ENCODE measurements at places on chromosomes 16 and 17. TPM values are rescaled to one million over a fixed set of nuclear protein-coding genes. Genes with fewer than 3 reads are reported as not detected.

DNA sequence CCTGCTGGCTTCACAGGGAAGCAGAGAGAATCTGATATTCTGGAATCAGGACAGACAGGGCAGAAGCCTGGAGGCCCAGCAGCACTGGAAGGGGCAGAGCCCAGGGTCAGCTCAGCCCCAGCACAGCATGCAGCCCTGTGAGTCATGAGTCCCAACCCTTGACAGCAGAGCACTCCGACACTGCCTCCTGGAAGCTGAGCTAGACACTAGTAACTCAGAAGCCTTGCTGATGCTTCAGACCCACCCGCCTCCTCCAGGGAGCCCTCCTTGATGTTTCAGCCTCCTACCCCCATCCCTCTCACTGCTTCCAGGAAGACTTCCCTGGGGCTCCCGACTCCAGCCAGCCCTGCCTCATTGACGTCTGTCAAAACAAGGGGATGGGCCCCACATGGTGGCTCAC lies 6.9 kb downstream of the CAMKK1 start:
- DNase-seq, result peak; percentile 59

The MYH11 gene
- total RNA-seq, result 28.8 TPM

DNA sequence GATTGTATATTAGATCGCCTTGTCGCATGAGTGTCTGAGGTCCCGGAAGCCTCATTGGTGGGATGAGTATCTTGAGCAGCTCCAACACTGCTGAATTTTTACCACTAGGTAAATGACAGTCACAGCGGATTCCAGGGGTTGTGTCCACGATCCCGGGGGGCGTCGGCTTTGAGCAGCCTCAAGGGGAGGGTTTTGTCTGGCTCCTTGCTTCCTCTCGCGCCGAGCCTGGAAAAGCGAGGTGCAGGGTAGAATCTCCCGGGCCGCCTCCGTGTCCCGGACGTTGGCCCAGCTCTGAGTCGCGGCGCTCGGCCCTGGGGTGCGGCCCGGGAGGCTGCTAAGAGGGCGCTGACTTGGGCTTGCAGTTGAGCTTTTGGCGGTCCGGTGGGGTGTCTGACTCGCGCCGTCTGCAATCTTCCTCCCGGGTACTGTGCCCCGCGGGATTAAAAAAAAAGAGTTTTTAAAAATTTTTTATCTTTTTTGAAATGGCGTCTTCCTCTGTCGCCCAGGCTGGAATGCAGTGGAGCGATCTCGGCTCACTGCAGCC lies 4.5 kb downstream of the OR1F1 start:
- no peak for DNase-seq

DNA sequence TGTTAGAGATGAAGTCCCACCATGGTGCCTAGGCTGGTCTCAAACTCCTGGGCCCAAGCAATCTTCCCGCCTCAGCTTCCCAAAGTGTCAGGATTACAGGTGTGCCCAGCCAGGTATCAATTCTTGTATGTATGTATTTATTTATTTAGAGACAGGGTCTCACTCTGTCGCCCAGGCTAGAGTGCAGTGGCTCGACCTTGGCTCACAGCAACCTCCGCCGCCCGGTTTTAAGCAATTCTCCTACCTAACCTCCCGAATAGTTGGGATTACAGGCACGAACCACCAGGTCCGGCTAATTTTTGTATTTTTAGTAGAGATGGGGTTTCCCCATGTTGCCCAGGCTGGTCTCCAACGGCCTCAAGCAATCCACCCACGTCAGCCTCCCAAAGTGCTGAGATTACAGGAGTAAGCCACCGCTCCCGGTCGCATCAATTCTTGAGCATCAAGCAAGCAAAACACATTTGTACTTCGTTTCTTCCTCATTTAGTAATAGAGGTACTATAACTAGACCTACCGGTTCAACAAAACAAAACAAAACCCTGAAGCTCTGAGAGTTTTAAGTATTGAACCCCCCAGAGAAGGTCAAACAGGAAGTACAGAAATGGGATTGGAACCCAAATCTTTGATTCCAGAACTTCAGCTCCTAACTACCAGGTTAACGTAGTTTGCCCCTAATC lies 1.0 kb upstream of the ZNF500 start:
- DNase-seq, result peak; percentile 10

- DNase-seq, result no peak
Measured at GRCh38 chr16:76182041-76182635, 95.1 kb upstream of the CNTNAP4 start.

- peak; percentile 96 for DNase-seq
Measured at GRCh38 chr17:44906010-44906646, 6.9 kb upstream of the EFTUD2 start.

DNA sequence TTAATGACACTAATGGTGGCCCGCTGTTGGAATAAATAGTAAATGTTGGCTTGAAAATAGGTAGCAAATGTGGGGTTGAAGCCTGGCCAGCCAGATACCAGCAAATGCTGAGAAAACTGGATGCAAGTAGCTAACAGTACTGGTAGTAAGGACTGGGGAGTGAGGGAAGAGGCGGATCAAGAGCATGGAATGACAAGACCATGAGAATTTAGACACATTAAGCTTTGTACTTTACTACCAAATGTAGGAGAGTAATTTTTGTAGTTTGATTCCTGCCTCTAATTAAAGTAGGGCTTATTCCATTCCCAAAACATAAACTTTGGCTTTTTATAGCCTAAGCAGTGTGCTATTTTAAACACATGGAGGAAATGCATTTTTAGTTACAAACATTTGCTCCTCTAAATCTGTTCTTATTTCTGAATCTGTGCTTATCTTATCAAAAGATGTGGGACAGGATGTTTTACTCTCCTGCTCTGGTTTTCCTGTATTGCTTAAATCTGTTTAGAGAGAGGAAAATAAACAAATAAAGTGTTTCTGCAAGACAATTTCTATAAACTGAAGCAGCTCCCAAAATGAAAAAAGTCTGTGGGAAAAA lies 44.1 kb downstream of the CFDP1 start:
- no peak for DNase-seq

The ZG16B gene
- not detected for total RNA-seq

GRCh38 chr17:82065638-82066303 lies at the start of gene DUS1L:
Gene DUS1L (minus strand): TSS chr17:82065804. CDS start chr17:82065059, 745 bp downstream.
- peak; percentile 61 for DNase-seq

GRCh38 chr17:4503283-4504025 lies 4.8 kb downstream of the SPNS2 start:
- DNase-seq, result no peak

DNA sequence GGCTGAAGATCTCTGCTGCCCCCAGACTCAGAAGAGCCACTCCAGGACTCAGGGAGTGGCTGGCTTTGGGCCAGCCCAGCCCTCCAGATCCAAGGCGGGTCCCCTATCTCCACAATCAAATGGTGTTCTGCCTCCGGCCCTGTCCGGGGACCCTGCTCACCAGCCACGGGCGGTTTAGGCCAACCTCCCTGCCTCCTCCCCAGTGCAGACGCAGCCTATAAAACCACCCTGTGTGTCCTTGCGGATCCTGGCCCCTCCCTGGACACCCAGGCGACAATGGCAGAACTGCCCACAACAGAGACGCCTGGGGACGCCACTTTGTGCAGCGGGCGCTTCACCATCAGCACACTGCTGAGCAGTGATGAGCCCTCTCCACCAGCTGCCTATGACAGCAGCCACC lies at the start of gene SLC12A3:
Gene SLC12A3, plus strand, starts transcription at position 248 of the 400 bp plus-strand sequence. Its CDS starts 29 bp downstream, at position 277.
- DNase-seq, result no peak

The SYNGR3 gene
- 1.5 TPM for total RNA-seq

DNA sequence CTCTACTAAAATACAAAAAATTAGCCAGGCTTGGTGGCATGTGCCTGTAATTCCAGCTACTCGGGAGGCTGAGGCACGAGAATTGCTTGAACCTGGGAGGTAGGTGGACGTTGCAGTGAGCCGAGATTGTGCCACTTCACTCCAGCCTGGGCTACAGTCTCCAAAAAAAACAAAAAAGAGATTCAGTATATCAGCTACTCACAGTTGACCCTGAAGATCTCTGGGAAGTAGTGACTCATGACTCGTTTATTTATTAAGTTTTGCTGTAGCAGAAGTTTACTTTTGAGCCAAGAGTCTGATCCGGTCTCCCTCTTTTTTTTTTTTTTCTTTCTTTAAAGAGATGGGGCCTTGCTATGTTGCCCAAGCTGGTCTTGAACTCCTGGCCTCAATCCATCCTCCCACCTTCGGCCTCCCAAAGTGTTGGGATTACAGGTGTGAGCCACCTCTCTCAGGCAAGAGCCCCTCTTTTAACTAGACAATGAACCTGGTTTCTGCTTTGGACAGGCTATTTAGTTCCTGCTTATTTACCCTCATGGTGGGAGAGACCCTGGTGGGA lies 4.4 kb downstream of the MVP start:
- peak; percentile 86 for DNase-seq

DNA sequence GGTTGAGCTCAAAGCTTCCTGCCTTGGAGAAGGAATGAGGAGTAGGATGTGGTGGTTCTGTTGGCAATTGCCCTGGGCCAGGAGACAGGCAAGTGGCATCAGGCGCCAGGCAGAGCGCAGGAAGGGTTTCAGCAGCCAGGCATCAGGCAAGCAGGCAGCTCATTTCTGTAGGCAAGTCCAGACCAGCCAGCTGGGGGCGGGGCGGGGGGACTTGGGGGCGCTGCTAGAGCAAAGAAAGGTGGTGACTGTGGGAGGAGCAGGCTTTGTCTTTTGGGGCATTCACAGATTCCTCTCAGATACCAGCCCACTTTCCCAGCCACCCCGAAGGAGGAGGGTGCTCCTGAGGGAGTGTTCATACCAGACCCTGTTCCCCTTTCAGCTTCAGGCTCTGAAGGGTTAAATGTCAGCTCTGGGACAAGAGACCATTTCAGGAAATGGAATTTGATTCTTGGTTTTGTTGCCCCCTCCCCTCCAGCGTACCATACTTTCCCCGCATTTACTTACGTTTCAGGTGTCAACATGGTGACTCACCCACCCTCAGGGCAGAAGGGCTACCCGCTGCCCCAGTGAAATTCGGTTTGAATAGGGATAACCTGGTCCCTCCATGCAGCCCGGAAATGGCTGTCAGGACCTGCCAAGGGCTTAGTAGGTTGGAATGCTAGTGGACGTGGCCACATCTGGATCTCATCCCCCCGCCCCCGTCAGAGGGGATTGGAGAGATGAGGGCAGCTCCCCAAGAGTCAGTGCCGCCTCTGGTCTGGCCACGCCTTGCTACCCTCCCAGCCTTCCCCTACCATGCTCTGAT lies 13.2 kb downstream of the NGFR start:
- no peak for DNase-seq

GRCh38 chr16:22098405-22099255 lies 6.3 kb downstream of the VWA3A start:
- peak; percentile 55 for DNase-seq

DNA sequence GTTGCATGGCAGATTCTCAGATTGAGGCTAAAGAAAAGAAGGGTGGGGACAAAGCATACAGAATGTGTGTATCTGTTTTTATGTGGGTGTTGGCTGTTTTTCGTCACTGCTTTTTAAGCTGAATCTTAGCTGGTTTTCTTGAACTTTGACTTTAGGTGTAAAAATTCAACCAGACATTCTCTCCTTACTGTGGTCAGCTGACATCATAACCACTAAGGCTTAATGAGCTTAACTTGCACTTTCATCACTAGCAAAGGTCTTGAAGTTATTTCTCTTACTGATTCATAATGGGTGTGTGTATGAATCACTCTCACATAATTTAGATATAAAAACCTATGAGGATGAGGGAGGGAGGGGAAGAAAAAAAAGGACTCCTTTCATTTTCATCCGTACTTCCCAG lies 4.0 kb upstream of the CDC6 start:
- DNase-seq, result peak; percentile 99

The PPP1R27 gene
- total RNA-seq, result under 0.01 TPM

DNA sequence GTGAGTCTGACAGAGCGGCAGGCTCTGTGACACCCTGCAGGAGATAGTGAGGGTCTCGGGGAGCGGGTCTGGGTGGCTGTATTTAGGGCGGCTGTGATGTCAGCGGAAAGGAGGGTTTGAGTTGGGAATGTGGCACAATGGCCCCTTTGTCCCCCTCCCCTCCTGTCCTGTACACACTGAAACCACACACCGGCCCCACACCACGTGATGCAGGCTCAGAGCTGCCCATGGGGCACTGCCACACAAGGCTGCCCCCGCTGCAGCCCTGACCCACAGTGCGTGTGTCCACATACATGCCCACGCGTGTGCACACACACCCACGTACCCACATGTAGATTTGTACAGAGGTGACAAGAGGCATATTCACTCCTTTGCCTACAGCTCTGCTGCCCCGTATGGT lies 15.3 kb downstream of the SGCA start:
- DNase-seq, result no peak

DNA sequence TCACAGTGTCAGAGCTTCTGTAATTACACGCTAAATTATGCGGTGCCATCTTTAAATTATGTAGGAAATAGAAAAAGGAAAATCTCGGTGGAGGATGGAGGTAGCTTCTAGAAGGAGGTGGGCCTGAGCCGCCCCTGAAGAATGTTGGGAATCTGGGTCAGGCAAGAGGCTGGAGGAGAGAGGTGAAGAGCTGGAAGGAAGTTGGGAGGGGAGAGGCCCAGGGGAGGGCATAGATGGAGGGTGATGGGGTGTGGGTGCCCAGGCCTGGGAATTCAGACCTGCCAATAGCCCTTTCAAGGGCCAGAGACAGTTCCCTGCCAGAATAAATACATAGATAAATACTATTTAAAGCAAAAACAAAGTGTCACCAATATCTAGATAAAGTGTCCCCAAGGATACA lies 415.0 kb upstream of the HSBP1 start:
- peak; percentile 20 for DNase-seq

DNA sequence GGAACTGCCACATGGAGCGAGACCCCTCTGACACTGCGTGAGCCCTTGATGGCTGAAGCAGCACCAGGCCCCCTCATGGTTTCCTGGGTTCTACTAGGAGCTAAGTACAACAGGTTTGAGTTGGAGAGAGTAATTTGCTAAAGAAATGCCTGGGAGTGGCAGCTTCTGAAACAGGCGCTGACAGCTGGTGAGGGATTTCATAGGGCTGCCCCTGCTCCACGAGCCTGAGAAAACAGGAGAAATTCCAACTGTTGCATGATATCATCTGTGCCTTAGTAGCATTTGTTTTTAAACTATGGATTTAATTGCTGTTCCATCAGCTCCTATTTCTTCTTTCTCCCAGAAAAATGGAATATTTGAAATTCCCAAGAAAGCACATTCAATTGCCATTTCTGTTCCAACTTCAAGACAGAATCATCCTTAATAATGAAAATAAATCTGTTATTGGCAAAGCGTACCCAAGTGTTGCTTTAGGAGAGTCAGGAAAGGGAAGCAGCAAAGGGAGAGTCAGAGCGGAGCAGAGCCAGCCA lies 78.8 kb upstream of the ANKFN1 start:
- DNase-seq, result no peak

GRCh38 chr17:9843152-9844010 lies 17.7 kb downstream of the GLP2R start:
- no peak for DNase-seq
